Caki2 (cell line): ENCODE measurements at places on chromosomes 4 and X. TPM values are rescaled to one million over a fixed set of nuclear protein-coding genes. Genes with fewer than 3 reads are reported as not detected.

STOX2 gene
- 6.2 and 12.2 TPM in 2 replicates for total RNA-seq

EFHC2 gene
- total RNA-seq, result not detected in 2 replicates

RBBP7 gene
- total RNA-seq, result 85.5 and 124 TPM in 2 replicates

CT47B1 gene
- total RNA-seq, result not detected in 2 replicates

ERCC6L gene
- total RNA-seq, result 3.4 and 5.5 TPM in 2 replicates

GABRQ gene
- total RNA-seq, result 0.30 and 0.81 TPM in 2 replicates
